Smooth muscle cell of the umbilical artery (primary cell): ENCODE measurements at places on chromosomes 2 and 18. TPM values are rescaled to one million over a fixed set of nuclear protein-coding genes. Genes with fewer than 3 reads are reported as not detected.

FBXO15 gene
- 0.37 and 0.59 TPM in 2 replicates for total RNA-seq

VRK2 gene
- 19.6 and 23.9 TPM in 2 replicates for total RNA-seq

XDH gene
- total RNA-seq: 0.69 TPM in 1 of 2 replicates, not detected in the other

GPR45 gene
- not detected in 2 replicates for total RNA-seq

SPEG gene
- total RNA-seq: 36.2 and 61.6 TPM in 2 replicates
